Pancreas (tissue), 10 donors: ENCODE measurements at places on chromosomes 2 and 18. TPM values are rescaled to one million over a fixed set of nuclear protein-coding genes. Genes with fewer than 3 reads are reported as not detected.

DNA sequence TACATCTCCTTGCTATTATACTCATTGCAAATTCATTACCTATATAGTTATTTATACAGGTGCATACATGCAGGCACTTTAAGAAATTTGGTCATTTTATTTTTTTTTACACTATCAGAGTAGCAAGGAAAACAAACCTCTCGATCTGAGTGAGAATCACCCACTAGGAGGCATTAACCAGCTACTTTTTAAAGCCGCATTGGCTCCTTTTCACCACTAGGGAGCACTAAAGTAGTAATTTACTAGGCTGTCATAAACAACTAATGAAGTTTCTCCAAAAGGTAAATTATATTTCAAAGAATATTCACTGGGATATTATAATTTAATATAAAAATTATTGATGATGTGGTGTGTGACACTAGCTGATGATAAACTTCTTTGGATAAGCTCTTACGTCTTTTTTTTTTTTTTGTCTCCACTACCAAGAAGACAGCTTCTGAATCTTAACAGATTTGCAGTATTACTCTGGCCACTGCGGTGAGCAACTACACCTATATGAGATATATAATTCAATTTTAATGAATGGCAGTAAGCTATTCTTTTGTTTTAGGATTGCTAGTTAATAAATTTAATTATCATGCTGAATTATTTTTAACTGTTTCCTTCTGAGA is 101.9 kb downstream of the NOL4 start:
- no peak overlapping the region for H3K4me3 ChIP-seq
- H3K27me3 ChIP-seq = no peaks in the 10 kb centered on the region
- peak; percentile 8 for DNase-seq
- no peaks in the 10 kb centered on the region for H3K36me3 ChIP-seq
- no peak overlapping the region for H3K27ac ChIP-seq

- DNase-seq = no peak
- H3K27me3 ChIP-seq = no peaks in the 10 kb centered on the region
- no peak overlapping the region for H3K4me3 ChIP-seq
- no peaks in the 10 kb centered on the region for H3K4me1 ChIP-seq
Observed at GRCh38 chr18:29007986-29008654, 831.2 kb upstream of the CDH2 start.

- DNase-seq = no peak
- H3K36me3 ChIP-seq = no peaks in the 10 kb centered on the region
- no peak overlapping the region for H3K27ac ChIP-seq
- no peaks in the 10 kb centered on the region for H3K27me3 ChIP-seq
Observed at GRCh38 chr2:177295484-177295883, 31.0 kb upstream of the NFE2L2 start.

DNA sequence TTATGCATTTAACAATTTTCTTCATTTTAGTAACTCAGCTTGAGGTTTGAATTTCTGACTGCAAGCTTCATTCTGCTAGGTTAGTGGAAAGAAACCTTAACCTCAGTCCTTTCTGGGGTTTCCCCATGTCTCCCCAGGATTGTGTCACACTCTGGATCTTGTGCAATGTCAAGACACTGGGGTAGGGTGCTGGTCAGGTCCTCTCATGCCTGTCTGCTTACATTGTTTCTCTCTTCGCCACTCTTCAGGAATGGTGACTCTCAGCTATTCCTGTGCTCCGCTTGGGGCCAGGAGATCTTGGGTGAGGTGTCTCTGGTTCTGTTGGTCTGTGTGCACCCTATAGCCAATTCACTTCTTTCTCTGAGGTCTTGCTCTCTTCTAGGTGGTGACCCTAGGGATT is 23.9 kb downstream of the CTLA4 start:
- no peaks in the 10 kb centered on the region for H3K27me3 ChIP-seq
- no peak for DNase-seq
- no peak overlapping the region for H3K4me3 ChIP-seq
- H3K4me1 ChIP-seq = no peaks in the 10 kb centered on the region
- H3K36me3 ChIP-seq = no peaks in the 10 kb centered on the region
- H3K27ac ChIP-seq = no peak overlapping the region

DNA sequence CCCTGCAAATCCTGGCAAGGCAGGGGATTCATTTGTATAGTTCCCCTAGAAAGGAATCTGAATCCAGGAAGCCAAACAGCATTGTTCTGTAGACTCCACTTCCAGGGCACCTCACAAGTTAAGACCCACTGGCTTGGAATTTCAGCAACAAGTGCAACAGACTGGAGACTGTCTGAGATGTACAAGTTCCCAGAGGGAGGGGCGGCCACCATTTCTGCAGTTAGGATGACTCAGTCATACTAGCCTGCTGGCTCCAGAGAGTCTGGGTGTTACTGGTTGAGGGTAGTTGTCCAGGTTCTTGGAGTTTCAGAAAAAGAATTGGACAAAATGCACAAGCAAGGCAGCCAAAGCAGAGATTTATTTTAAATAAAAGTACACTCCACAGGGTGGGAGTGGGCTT is 384.2 kb downstream of the DSC3 start:
- DNase-seq = no peak
- no peak overlapping the region for H3K27ac ChIP-seq
- no peak overlapping the region for H3K4me3 ChIP-seq

GRCh38 chr2:233468741-233469110 is 97.9 kb downstream of the USP40 start:
- H3K36me3 ChIP-seq = no peaks in the 10 kb centered on the region
- H3K27ac ChIP-seq = no peak overlapping the region
- no peaks in the 10 kb centered on the region for H3K4me1 ChIP-seq
- no peaks in the 10 kb centered on the region for H3K27me3 ChIP-seq
- no peak overlapping the region for H3K4me3 ChIP-seq
- no peak for DNase-seq

DNA sequence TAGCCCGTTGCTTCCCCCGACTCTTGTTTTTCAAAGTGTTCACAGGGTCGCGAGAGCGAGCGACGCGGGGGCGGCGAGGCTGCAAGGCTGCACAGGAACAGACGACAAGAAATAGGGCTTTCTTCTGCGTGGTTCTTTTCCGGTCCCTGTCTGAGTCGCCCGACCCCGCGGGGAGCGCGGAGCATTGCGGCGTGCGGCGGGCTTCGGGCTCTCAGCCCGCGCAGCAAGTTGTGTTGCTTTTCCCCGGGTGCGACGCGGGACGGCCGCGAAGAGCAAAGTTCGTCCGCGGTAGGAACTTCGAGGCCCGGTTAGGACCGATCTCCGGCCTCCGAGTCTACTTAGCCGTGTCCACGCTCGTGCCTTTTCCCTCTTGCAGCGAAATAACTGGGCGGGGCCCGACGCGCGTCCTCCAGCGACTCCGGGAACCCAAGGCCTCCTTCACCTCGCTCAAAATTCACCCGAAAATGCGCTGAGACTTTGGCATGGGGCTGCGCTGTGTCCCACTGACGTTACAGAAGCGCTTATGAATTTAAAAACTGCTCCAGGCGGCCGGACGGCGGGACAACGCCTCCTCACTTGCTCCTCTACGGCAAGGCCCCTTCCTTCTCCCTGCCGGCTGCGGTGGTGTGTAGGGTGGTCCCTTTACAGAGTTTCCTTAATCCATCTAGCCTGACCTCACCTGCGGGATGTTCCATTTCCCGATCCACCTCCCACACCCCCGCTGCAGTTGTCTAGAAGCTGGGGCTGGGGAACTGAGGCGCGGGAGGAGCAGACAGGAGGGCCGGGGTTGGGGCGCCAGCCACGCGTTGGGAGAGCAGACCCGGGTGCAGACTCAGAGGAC is 1.5 kb upstream of the BCL2L11 start:
- H3K27ac ChIP-seq = no peak overlapping the region
- H3K36me3 ChIP-seq = no peaks in the 10 kb centered on the region
- no peak overlapping the region for H3K4me3 ChIP-seq
- no peaks in the 10 kb centered on the region for H3K27me3 ChIP-seq
- H3K4me1 ChIP-seq = peaks cover 3% of the 10 kb centered on the region

DNA sequence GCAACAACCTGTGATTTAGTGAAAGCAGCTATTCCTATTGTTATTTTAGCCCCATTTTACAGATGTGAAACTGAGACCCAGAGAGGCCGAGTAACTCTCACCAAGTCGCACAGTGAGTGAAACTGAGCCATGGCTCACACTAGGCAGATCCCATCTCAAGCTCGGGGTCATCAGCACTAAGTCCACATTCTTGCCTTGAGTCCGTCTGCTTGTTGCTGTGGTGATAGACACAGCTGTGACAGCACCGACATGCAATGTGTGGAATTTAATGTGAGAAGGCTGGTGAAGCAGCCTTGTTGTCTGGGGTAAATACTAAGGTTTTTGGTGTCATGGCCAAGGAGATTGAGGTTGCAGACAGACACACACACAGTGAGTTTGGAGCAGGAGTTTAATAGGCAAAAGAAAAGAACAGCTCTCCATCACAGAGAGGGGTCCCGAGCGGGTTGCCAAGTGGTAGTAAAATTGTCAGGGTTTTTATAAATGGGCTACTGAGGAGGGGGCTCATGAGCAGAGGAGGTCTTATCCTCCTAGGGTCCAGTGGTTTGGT is 40.2 kb upstream of the GMCL1 start:
- peaks cover 4% of the 10 kb centered on the region for H3K36me3 ChIP-seq

DNA sequence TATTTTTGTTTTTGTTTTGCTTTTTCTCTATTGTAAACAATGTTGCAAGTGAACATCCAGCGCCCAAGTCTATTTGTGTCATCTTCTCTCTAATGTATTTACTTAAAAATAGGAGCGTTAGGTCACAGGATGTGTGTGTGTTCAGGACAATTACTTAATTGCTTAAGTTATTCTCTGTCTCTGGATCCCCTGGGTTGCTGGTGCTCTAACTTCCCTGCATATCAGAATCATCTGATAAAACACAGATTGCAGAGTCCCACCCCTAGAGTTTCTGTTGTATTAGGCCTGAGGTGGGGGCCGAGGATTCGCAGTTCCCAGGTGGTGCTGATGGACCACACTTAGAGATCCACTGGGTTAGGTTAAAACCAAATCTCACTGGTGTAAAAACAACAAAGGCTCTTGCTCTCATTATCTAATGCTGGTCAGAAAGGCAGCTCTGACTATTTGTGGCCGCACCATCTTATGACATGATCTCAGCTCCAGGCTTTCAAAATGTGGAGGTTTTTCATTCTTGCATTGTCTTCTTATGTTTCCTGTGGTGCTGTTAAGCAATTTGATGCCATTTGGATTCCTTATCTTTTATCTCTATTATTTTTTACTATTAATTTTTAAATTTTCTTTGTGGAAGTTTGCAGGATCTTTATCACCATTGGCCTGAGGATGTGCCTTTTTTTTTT is 87.7 kb downstream of the CLIP4 start:
- no peaks in the 10 kb centered on the region for H3K4me1 ChIP-seq
- no peaks in the 10 kb centered on the region for H3K36me3 ChIP-seq
- DNase-seq = no peak
- H3K4me3 ChIP-seq = no peak overlapping the region
- no peak overlapping the region for H3K27ac ChIP-seq

- DNase-seq = no peak
- no peaks in the 10 kb centered on the region for H3K4me1 ChIP-seq
- no peaks in the 10 kb centered on the region for H3K36me3 ChIP-seq
- H3K4me3 ChIP-seq = no peak overlapping the region
Observed at GRCh38 chr18:61955644-61956043, 62.8 kb upstream of the RNF152 start.

DNA sequence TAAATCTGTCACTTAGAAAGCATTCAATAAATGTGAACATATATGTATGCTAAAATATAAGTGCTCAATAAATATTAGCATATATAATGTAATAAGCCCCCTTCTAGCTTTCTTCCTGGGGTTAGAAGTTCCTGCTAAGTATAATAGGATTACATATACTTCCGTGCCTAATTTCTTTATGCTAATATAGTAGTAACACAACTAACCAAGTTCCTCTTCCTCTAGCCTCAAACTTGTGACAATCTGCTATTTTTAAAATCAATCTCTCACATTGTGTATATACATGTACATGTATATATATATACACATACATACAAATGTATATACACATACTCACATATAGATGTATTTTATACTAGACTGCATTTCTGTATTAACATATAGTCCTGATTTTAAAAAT is 32.2 kb downstream of the TLK1 start:
- peaks cover 17% of the 10 kb centered on the region for H3K4me1 ChIP-seq
- H3K36me3 ChIP-seq = no peaks in the 10 kb centered on the region
- no peaks in the 10 kb centered on the region for H3K27me3 ChIP-seq
- no peak overlapping the region for H3K27ac ChIP-seq
- DNase-seq = no peak

DNA sequence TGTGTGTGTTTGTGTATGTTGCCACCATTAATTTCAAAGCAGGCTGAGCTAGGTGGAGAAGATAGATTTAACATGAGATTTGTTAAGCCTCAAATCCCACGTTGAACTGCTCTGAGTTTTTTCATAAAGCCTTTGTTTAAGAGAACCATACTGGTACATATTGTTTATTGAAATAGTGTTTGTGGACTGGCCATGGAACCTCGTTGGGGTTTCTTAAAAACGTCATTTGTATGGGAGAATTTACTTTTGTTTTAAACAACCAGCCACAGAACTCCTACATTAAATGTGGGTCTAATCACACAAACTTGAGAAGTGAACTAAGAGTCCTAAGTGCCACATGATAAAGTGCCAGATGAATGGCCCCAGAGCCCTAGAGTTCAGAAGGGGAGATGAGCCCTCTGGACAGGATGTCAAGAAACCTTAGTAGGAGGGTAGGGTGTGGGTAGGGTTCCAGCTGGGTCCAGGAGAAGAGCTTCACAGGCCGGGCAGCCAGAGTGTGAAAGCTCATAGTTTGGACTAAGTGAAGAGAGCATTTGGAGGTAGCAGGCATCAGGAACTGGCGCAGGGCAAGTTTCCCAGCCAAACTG is 120.6 kb upstream of the EML6 start:
- DNase-seq = no peak
- no peaks in the 10 kb centered on the region for H3K36me3 ChIP-seq
- H3K27ac ChIP-seq = no peak overlapping the region
- peaks cover 32% of the 10 kb centered on the region for H3K4me1 ChIP-seq
- H3K4me3 ChIP-seq = no peak overlapping the region
- H3K27me3 ChIP-seq = no peaks in the 10 kb centered on the region

- no peaks in the 10 kb centered on the region for H3K4me1 ChIP-seq
- H3K36me3 ChIP-seq = no peaks in the 10 kb centered on the region
- DNase-seq = no peak
- no peak overlapping the region for H3K4me3 ChIP-seq
Observed at GRCh38 chr2:15436195-15436594, 124.9 kb downstream of the NBAS start.

Gene STON1
- 4.9 TPM for total RNA-seq

Gene PPP3R1
- 15.5 TPM for total RNA-seq

Gene IL1F10
- total RNA-seq = not detected

Gene GCG
- total RNA-seq = 470 TPM
